ENCODE measurements at places on chromosomes 2 and 18. TPM values are rescaled to one million over a fixed set of nuclear protein-coding genes. Genes with fewer than 3 reads are reported as not detected.

- DNase-seq, result peak; percentile 73
Observed at GRCh38 chr2:47065771-47066380, 89.2 kb downstream of the STPG4 start.

CPLX4 gene
- polyA plus RNA-seq, result not detected

RUFY4 gene
- 0.24 TPM for polyA plus RNA-seq

DNA sequence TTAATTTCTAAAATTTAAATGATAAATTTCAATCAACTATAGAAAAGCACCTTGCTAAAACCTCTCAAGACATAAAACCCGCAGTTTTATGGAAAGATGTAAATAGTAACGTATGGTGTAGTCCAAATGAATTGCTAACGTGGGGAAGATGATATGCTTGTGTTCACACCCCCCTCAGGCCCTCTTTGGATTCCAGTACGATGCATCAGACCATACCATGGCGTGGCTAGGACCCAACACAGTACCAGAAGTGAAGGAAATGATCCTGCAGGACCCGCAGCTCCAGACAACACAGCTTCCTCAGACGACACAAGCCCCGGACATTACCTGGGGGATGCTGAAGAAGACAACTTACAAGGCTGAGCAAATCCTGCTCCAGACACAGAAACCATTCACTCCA, 60.1 kb upstream of the DYSF start:
- DNase-seq, result no peak

GRCh38 chr2:96161898-96162297, 16.7 kb upstream of the DUSP2 start:
- DNase-seq, result no peak

LYPD6B gene
- 11.1 TPM for polyA plus RNA-seq

GRCh38 chr2:215918901-215919599, 94.3 kb downstream of the MREG start:
- no peak for DNase-seq
